ENCODE measurements at places on chromosomes 7 and 10.

- DNase-seq = peak; percentile 48
Observed at GRCh38 chr10:113746217-113746957, 5.1 kb upstream of the PLEKHS1 start.

DNA sequence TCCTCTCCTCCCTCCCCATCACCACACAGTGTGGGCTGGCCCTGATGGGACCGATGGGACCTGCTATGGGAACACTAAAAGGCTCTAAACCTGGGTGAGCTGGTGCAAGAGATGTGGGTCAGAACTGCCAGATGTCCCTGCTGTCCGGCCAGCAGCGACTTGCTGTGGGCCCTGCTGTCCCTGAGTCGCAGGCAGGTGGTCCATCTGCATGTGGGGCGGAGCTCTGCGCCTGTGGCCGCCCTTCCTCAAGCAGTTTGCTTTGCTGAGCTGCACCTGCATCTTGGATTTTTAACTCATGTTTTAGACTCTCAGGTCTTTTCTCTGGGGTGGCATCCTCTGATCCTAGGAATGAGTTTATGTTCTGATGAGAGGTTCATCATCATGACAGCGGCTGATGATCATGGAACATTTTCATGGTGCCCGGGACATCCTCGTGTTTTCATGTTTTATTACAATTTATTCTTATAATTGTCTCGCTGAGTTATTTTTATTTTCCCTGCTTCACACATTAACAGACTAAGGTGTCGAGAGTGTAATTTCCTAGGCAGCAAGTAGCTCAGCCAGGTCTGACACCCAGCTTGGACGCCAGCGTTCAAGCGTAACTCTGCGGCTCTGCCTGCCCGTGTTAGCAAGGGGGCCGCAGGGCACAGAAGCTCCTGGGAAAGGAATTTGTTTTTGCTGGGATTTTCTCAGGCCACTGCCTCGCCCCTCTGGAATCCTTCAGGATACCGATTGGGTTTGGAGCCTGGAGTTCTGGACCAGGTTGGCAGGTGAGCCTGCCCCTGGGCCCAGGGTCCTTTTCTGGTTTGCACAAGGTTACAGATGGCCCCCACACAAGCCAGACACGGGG, 615.2 kb upstream of the FOXK1 start:
- no peak for DNase-seq

DNA sequence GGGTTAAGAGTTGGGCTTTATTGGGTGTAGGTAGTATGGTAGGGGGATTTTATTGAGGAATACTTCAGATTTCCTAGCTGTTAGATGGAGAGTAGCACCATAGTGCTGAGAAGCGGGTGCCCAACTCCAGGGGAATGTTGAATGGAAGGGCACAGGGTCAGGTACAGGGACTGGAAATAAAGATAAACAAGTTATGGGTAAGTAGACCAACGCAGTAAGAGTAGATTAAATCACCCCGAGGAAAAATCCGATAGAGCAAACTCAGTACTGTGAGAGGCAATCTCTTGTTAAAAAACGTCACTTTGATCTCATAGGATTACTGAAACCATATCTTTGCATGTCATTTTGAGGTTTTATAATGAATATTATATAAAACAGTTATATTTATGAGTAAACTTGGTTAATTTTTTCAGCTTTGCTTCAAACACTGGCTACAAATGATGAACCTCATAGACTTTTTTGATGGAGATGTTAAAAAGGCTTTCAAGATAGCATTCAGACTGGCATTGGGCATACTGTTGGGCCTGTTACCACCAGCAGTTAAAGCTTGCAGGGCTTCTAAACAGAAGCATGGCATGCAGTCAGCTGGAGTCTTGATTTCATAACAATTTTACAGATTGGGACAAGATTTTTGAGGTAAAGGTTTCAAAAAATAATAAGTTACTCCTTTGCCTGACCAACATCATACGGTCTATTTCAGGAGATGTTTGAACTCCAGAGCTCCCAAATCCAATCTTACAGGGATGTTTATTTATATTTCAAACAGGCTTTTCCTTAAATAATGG, 7.1 kb downstream of the AHR start:
- no peak for DNase-seq

DNA sequence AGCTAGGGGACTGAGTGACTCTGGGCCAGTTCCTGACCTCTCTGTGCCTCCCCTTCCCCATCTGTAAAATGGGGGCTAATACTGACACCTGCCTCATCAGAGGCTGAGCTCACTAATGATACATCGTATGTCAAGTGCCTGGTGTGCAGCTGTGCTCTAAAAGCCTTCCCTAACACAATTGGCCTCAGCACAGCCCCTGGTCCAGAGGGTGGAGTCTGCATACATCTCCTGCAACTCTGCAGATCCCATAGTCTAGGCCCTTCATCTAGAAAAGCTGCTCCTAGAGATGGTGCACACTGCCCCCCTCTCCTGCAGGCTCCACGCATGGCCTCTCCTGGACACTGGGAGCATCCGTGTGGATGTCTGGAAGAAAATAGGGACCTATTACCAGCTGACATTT, 255.0 kb downstream of the RPS24 start:
- no peak for DNase-seq

GRCh38 chr7:154744256-154744860, 258.6 kb downstream of the PAXIP1 start:
- DNase-seq = no peak

DNA sequence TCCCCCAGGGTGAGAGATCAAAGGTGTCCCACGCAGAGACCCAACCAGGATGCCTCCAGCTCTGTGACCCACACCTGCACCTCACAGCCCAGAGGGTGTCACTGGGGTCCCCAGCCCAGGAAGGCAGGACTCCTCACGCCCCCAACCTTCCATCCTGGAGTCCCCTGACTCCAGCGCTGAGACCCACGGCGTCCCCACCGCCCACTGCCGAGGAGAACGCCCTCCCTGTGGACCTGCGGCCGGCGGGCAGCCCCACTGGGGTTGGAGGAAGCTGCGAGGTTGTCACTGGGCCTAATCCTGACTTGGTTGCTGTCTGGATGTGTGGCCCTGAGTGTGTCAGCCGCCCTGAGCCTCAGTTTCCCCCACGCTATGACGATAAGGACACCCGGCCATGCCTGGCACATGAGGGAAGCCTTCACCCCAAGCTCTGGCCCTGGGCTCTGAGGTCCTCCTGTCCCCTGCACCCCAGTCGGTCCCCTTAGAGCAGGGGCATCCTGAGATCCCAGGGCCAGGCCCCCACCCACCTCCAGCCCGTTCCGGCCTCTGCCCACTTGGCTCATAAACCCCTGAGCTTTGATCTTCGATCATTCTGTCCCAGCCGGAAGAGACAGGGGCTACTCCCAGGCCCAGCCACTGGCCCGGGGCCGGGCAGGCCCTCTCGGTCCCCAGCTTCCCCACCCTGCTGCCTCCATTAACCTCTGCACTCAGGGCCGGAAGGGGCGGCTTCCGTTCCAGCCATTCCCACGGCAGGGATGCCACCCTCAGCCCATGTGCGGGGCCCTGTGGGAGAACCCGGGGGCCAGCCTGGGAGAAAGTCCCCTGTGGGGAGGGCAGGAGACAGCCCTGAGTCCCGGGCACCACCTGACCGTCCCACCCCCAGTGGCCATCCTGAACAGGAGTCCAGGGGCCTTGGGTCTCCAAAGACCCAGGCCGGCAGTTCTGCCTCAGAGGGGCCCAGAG, 113.2 kb downstream of the MICALL2 start:
- no peak for DNase-seq

- no peak for DNase-seq
Observed at GRCh38 chr10:69703256-69703655, 73.2 kb downstream of the FAM241B start.
